ENCODE measurements at places on chromosomes 12 and 14.

- DNase-seq = no peak
These were observed 21.5 kb upstream of the FAM181A start for GRCh38 chr14:93905623-93906022.

DNA sequence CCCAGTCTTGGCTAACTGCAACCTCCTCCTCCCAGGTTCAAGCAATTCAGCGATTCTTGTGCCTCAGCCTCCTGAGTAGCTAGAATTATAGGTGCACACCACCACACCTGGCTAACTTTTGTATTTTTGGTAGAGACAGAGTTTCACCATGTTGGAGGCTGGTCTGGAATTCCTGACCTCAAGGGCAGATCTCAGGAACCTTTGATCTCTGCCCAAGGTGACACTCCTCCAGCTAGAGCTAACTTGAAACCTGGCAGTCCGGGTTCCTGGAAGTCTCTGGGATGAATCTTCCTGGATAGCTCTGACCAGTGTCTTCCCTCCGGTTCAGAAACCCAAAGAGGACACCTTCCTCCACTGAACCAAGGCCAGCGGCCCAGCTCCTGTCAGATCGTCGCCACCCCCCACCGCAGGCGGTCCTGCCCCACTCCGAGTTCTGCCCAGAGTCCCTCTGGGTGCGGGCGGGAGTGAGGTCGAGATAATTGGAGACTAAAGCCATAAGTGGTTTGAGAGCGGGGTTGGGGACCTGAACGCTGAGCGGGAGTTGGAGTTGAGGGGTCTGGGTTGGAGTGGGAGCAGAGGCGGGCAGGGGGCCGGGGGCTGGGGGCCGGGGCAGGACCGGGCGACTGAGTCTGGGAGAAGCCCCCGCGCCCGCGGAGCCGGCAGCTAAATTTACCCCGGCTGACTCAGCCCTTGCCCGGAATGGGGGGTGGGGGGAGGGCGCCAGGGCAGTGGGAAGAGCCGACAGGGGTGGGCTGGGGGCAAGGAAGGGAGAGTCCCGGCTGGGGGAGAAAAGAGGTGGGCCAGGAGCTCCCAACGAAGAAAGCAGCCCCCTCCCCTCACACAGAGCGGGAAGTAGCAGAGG is 4.7 kb downstream of the DDN start:
- DNase-seq = no peak

- no peak for DNase-seq
These were observed 138.0 kb downstream of the ANO2 start for GRCh38 chr12:5807090-5807414.

DNA sequence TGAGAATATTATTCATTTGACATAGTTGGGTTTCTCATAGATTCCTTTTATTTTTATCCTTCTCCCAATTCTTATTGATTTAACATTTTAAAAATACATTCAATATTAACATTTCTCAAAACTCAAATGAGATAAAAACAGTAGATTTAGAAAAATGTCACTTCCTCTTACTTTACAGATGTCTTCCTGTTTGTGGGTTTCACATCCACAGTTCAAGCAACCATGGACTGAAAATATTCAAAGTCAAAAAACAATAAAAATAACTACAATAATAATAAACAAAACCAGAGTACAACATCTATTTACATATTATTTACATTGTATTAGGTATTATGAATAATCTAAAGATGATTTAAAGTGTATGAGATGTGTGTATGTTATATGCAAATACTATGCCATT is 111.3 kb upstream of the SLC16A7 start:
- no peak for DNase-seq

GRCh38 chr14:34796902-34797301 is 78.3 kb downstream of the BAZ1A start:
- no peak for DNase-seq

DNA sequence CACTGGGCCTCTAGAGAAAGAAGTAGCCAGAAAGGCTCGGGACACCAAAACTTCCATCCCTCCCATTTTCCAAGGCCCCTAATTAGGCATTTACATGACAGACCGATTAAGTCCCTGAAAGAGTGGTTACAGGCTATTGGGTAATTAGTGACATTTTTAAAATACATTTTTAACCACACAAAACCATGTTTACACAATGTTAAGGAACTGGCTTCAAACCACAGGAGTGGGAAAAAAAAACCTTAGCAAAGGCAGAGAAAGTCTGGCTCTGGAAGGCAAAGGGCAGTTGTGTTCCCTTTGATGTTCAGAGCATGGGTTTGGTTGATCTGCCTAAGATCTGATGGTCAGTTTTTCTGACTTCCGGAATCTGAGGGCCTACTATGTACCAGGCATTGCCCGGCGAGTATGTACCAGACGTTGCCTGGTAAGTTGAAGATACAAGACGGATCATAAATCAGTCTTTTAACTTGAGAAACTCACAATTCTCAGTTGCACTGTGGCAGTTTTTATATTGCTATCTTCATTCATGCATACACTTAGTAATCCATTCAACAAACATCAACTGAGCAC is 576.5 kb downstream of the MED13L start:
- DNase-seq = no peak

- DNase-seq = no peak
These were observed 351.6 kb upstream of the TBX3 start for GRCh38 chr12:115035535-115036107.

GRCh38 chr14:21191261-21191808 is 35.5 kb upstream of the OR5AU1 start:
- DNase-seq = no peak

DNA sequence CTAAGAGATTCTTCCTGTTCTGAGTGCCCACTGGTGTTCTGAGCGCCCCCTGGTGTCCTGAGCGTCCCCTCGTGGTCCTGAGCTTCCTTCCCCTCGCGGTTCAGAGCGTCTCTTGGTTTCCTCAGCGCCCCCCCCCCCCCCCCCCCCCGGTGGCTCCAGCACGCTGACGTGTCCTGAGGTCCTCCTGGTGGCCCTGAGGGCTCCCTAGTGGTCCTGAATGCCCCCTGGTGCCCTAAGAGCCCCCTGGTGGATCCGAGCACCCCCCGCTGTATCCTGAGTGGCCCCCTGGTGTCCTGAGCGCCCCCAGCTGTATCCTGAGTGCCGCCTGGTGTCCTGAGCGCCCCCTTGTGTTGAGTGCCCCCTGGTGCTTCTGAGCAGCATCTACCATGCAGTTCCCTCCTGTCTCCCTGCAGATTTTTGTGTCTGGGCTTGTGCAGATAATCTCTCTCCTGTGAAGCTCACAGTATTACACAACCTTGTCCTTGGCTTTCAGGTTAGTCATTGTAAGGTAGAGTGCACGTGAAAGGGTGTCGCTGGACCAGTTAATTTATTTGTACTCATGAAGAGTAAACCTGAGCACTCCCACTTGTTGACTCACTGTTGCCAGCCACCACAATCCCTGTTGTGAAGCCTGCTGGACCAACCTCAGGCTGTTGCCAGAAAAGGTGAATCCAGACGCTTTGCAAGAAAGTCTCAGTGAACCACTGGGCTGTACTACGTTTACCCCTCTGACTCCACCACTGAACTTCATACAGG is 1168.4 kb downstream of the TMEM121 start:
- peak; percentile 74 for DNase-seq

- no peak for DNase-seq
These were observed 37.1 kb upstream of the AEBP2 start for GRCh38 chr12:19402211-19402610.

DNA sequence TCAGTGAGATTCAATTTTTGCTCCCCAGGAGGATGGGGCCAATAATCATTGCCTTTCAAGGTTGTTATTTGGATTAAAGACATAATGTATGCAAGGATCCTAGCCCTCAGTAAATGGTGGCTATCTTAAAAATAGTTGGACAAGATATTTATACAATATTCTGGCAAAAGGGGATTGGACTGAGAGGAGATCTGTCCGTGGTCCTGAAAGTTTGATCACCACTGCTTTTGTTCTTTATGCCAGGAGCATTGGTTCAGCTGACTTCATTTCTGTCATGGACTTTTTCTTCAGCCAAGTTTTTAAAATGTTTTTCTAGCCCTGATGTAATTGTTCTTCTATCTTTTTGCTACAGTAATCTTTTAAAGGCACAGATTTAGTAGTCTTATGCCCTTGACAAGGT is 70.2 kb upstream of the TCL1A start:
- DNase-seq = peak; percentile 3
